ENCODE measurements at places on chromosomes 13 and 19.

DNA sequence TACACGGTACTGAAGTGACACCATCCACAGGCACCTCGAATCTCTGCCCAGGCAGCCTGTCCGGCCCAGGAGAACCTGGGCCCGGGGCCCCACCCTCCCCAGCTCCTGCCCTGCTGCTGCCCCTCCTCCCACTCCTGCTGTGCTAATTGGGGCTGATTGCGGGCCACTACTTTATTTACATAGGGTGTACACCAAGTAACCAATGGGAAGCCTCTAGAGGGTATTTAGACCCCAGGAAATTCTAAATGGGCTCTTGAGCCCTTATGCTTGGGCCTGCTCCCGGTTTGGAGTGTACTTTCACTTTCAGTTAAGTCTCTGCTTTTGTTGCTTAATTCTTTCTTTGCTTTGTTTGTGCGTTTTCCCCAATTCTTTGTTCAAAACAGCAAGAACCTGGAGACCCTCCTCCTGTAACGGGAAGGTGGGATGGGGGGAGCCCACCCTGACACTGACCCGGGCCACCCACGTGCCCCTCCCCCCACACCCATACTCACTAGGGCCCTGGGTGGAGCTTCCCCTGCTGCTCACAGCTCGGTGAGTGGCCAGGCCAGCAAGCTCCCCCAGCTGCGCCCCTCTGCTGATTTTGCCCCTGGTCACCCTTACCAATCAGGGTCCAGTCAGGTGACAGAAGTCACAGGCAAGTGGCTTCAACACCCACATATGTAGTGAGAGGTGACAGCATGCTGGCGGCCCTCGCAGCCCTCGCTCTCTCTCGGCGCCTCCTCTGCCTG is 9.4 kb downstream of the SCGB2B2 start:
- peak; percentile 16 for DNase-seq

- no peak for DNase-seq
Observed at GRCh38 chr13:103007427-103007762, 58.8 kb downstream of the SLC10A2 start.

DNA sequence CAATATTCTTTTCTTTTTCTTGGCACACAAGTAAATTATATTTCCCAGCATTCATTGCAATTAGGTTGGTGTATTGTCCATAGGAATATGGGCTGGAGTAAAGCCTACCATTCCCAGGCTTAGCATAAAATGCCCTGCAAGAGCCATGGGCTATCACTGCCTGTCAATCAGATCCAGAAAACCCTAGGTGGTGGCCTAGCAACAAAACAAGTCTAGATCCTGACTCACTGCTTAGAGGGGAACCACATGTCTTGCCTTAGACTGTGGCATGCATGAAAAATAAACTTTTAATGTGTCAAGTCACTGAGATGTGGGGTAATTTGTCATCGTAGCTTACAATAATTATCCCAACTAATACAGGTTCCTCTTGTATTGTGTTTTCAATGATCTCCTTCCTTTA is 16.2 kb downstream of the SOX21 start:
- no peak for DNase-seq

DNA sequence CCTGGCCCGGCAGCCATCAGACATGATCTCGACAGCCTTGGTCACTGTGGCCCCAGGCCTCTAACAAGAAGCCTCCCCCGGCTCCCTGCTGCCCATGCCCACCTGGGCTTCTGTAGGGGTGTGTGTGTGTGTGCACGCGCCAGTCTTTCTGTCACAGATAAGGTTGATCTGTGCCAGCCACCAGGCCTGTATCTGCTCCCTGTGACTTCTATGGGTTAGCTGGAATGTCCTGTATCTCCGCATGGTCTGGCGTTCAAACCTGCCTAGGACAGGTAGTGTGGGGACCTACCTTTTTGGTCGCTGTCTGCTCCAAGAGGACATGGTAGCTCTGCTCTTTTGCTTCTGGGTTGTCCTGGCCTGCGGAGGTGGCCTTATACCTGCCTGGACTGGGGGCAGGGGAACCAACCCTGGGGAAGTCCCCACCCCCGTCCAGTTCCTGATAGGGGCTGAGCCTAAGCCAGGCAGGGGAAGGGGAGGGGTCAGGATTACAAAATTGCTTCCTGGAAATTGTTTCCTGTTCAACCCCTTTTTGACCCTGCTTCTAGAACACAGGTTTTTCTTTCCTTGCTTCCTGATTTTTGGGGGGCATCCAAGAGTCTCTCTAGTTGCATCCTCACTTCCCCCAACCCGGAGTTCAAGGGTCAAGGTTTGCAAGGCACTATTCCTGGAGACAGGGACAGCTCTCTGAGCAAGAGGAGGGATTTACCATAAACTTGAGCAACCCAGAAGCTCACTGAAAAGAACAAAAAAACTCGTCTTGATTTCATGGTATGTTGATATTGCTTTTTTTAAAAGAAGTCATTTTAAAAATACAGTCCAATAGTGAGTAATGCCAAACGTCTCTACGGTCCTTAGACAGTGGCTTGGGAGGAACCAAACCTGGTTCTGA is at the start of gene LRG1:
TSS of gene LRG1 (minus strand) at position 344 of the 889 bp plus-strand sequence. CDS start at position 321, 23 bp downstream.
- DNase-seq, result peak; percentile 38

DNA sequence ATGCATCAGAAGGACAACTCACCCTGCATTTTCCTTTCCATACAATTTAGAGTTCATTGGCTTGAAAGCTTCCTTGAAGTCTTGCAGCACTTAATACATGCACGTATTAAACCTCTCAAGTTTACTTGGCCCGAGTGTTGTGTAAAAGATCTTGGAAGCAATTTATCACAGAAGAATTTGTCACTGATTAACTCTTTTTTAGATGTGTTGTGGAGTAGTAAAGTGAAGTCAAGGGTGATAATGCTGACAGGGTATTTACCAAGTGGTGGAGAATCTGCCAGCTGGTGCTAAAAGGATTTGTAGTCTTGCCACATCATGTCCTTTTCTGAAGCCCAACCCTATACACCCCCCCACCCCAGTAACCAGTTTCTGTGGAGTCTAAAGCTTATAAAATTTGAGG is 421.0 kb upstream of the MIR17HG start:
- no peak for DNase-seq

GRCh38 chr19:55179606-55180484 is at the start of gene SYT5:
Gene SYT5 (minus strand): TSS chr19:55180289. CDS start chr19:55179041, 1,248 bp downstream.
- peak; percentile 68 for DNase-seq

DNA sequence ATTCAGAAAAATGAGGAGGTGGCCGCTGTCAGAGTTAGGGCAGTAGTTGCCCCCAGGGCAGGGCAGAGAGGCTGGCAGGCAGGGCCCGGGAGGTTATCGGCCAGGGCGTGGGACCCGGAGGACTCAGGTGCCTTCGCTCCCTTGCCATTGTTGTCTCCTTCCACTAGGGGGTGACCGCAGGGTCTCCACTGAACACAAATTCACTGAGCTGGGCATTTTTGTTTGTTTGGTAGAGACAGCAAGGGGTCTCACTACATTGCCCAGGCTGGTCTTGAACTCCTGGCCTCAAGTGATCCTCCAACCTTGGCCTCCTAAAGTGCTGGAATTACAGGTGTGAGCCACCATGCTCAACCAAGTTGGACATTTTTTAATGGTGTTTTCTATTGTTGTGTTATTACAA is 25.1 kb downstream of the CARS2 start:
- DNase-seq, result peak; percentile 31

DNA sequence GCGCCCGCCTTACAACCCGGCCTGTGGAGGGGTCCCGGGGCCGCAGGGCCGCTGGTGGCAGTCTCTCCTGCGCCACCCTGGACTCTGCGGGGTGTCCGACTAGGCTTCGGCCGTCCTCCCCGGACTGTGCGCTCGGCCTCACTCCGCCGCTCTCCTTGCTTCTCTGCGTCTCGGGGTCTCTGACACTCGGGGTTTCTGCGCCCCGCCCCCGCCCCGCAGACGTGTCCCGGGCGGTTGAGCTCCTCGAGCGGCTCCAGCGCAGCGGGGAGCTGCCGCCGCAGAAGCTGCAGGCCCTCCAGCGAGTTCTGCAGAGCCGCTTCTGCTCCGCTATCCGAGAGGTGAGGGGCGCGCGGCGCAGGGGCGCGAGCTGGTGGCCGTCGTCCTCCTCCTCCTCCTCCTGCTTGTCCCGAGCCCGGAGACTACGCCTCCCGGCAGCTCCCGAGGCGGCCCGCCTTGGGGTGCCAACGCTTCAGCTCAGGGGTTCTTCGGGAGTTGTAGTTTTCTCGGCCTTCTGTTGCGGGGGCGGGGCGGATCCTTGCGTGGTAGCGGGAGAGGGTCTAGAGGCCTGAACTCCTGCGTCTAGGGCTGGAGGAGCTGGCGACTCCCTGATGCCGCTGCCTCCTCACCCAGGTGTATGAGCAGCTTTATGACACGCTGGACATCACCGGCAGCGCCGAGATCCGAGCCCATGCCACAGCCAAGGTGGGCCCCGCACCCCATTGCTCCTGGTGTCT is 627 bp downstream of the LIN7B start:
- peak; percentile 60 for DNase-seq

DNA sequence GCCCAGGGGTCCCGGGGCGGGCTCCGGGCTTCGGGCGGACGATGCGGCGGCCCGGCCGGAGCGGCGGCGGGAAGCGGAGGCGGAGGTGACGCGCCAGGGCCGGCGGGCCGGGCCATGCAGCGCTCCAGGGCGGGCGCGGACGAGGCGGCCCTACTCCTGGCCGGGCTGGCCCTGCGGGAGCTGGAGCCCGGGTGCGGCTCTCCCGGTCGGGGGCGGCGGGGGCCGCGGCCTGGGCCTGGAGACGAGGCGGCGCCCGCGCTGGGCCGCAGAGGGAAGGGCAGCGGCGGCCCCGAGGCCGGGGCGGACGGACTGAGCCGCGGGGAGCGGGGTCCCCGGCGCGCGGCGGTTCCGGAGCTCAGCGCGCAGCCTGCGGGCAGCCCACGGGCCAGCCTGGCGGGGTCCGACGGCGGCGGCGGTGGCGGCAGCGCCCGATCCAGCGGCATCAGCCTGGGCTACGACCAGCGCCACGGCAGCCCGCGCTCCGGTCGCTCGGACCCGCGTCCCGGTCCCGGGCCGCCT is 362 bp downstream of the WTIP start:
- no peak for DNase-seq

- DNase-seq, result no peak
Observed at GRCh38 chr13:69496981-69497380, 610.6 kb upstream of the ATXN8OS start.

- DNase-seq, result no peak
Observed at GRCh38 chr19:53007606-53008005, 6.1 kb upstream of the ERVV-1 start.

DNA sequence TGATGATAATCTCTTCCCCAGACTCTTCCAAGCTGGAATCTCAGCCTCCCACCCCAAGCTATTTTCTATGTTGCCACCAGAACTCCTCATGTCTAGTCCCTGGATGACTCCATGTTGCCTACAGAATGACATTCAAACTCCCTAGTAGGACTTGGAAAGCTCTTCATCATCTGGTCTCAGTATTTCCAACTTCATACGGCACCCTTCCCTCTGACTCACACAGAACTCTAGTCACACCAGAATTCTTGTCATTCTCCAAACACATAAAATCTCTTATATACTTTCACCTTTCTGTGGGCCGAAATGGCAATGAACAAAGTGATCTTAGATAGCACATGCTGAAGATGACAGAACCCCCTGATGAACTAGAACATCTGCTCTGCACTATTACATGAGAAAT is 86.2 kb downstream of the CAB39L start:
- no peak for DNase-seq

DNA sequence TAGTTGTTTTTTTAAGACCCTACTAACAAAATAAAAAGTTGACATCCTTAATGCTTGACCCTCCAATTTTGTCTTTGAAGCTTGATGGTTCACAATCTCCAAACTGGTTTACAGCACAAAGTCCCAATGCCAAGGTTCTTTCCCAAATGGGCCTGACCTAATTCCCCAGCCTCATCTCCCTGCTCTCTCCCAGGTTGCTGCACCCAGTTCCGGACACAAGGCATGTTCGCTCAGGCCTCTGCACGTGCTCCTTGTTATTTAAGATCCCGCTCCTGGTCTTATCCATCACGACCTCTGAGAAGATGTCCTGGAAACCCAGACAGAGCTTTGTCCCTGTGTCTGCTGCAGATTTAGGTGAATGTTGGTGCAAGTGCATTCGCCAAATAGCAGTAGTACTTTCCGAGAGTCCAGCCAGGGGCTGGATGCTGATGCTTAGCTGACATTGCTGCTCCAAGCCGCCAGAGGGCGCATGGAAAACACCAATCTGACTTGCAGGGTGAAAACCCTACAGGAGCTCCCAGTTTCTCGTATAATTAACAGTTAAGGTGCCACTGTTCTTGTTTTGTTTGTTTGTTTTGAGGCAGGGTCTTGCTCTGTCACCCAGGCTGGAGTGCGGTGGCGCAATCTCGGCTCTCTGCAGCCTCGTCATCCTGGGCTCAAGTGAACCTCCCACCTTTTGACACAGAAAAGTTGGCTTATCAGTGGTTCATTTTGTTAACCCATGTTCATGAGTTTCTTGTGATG is 18.5 kb downstream of the LYPD3 start:
- peak; percentile 84 for DNase-seq

- no peak for DNase-seq
Observed at GRCh38 chr19:32830231-32831014, 39.1 kb downstream of the SLC7A9 start.

GRCh38 chr13:112967686-112968379 is 1.2 kb upstream of the MCF2L start:
- no peak for DNase-seq

DNA sequence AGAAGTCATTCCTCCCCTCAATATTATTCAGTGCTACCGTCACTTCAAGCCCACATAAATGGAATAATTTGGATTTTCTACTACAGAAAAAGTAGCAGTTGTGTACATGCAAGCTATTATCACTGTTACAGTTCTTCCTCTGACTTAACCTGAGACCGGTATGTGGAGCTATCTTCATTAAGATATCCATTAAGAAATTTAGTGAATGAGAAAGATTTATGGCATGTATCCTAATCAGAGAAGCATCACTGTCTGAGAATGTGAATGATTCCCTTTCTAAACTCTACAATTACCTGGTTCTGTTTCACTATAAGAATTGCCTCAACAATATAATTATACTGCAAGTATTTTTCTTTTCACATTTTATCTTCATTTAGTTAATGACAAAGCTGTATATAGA is 278.7 kb downstream of the KLF5 start:
- no peak for DNase-seq

DNA sequence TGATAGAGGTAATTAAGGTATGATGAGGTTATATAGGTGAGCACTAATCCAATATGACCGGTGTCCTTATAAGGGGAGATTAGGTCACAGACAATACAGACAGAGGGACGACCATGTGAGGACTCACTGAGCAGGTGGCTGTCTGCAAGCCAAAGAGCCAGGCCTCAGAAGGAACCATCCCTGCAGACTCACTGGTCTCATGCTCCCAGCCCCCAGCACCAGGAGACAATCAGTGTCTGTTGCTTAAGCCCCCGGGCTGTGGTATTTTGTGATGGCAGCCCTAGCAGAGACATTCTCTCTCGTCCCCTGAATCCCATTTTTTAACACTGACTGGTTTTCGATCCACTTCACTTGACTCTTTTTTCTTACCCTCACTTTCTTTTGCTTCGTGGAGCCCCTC is 51.9 kb upstream of the PABPC3 start:
- no peak for DNase-seq

GRCh38 chr13:73596382-73596781 is 537.6 kb downstream of the KLF5 start:
- DNase-seq, result no peak

DNA sequence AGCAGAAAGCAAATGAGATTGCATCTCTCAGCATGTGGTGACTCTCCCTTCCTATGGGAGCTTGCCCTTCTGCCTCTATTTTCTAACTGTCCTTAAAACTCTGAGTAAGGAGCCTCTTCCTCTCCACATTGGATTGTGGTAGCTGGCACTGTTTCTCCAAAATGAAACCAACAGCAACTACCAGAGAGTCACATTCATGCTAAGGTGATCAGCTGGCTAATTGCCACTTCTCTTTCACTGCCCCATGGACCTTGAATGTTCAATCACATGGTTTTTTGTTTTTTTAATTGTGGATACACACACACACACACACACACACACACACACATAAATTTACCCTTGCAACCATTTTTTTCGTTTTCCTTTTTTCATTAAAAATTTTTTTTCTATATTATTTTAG is 154.7 kb upstream of the TSC22D1 start:
- DNase-seq, result no peak
